Left lobe of liver (tissue), 2 donors: ENCODE measurements at places on chromosomes 12 and 14.

DNA sequence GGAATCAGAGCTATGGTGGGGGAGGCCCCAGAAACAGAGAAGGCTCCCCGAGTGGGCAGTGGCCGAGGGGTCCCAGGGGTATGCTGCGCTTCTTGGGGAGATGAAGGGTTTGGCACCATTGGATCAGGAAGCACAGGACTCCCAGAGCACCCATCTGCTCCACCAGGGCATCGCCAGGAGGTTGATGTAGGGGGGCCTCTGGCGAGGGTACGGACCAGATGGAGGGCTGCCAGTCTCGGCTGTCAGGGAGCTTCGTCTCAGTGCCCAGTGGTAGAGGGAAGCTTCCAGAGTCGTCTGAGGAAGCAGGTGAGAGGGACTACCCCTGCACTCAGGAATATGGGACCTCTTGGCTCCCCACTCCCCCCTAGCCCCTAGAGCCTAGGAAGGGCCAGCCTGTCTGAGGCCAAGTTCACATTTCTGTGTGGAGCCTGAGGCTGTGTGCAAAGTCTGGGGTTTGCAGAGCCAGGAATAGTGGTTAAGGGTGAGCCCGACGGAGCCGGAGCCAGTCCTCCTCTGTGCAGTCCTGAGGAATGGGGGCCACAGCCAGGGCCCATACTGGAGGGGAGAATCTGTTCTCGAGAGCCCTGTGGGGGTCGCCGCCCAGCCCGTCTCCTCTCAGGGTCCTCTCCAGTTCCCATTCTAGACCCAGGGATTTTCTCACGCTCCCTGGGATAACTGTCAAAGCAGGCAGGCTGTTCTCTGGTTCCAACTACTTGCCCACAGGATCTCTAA is 10.2 kb downstream of the SLC48A1 start:
- no peak for DNase-seq

DNA sequence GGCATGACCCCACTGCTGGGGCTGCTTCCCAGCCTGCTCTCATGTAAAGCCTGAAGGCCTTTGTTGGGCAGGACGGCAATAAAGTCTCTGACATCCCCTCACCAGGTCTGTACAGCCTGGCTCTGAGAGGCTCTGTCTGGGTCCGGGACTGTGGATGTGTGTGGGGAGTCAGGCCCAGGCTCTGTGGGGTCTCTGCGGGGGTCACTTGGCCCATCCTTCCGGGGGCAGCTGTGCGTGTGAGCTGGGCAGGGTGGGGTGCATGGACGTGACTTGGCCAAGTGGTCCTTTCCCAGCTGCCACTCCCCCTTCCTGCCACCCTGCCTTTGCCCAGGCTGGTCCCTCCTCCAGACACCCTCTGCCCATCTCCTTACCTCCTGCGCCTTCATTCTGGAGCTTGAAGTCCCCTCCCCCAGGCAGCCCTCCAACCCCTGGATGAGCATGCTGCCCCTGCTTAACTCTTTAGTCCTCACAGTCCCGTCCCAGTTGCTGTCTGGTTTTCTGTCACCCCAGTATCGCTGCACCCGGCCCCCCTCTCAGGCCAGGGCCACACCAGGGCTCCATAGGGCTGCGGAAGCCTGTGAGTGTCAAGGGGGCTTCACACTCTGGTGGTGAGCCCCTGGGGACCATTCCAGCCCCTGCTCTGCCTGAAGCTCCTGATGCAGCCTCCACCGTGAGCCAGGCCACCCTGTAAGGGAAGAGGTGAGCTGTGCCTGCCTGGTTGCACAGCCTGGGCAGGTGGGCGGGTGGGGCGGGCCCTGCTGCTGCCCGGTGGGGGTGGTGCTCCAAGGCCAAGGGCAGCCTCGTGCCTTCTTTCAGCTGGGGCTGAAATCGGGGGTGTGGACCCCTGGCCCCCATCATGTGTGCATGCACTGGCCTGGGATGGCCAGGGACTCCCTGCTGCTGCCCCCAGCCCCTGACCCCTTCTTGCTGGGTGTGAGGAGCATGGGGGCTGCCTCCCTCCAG is 25.5 kb upstream of the KIF26A start:
- peak; percentile 44 for DNase-seq

GRCh38 chr12:98062464-98063245 is 452.7 kb upstream of the TMPO start:
- no peak for DNase-seq

DNA sequence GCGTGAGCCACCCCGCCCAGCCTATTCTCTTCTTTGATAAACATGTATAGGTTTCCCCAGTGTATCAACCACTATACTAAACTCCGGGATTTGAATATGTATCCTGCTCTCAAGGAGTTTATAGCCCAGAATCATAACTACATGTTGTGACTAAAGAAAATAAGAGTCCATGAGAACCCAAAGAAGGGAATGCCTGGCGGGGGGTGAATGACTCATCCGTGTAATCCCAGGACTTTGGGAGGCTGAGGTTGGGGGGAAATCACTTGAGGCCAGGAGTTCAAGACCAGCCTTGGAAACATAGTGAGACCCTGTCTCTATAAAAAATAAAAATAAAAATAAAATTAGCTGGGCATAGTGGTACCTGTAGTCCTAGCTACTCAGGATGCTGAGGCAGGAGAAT is 57.2 kb downstream of the SIX6 start:
- no peak for DNase-seq

DNA sequence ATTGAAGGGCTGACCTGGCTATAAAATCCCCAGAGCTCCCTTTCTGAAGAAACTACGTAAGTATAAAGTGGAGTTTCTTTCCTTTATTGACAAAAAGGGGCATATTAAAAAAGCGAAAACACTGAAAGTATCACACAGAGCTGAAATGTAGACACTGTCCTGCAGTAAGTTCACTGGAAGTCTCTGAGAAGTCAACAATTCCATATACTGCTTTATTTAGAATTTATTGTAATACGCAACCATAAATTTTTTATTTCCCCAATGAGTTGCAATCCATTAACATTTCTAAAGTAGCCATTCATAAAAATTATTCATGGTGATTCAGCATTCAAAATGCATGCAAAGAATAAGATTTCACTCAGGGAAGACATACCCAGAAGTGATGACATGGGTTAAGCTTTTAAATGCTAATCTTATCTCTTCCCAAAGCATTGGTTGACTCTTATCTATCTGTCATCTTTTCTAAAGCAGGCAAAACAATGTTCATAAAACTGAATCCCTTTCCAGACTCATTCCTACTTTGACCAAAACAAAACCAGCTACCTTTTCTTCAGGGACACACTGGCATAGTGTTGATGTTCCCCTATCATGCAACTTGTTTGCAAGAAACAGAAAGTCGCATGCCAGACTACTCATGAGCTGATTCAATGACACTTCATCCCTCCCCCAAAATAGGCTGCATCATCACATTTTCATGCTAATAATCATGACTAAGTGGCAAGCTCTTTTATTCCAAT is 17.3 kb downstream of the KITLG start:
- no peak for DNase-seq

- no peak for DNase-seq
Observed at GRCh38 chr12:88163371-88163770, 21.3 kb downstream of the TMTC3 start.

DNA sequence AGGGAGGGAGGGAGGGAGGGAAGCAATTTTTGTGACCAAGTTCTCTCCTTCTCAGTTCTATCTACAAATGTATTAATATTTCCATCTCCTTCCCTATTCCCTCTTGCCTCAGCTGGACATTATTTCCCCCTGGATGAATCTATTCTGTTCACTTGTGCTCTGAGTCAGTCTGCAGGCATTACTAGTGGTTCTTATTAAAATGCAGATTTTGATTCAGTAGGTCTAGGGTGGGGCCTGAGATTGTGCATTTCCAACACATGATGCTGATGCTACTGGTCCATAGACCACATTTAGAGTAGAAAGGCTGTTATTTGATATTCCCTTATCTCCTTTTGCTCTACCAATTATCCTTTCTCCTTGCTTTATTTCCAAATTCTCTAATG is 40.1 kb upstream of the YAF2 start:
- DNase-seq, result no peak

- no peak for DNase-seq
Observed at GRCh38 chr12:777550-778047, 25.2 kb downstream of the WNK1 start.
